Cardiac septum (tissue), 1 donor: ENCODE measurements at places on chromosomes 2 and 18.
A peak's percentile ranks its signal among the peaks of the same experiment; 100 is the strongest.

GRCh38 chr18:33821503-33821902, 243.5 kb downstream of the ASXL3 start:
- DNase-seq, result no peak

- DNase-seq, result no peak
These were observed 131.2 kb downstream of the TMEM18 start for GRCh38 chr2:545711-546650.

- no peak for DNase-seq
These were observed 52.5 kb downstream of the AQP4 start for GRCh38 chr18:26813043-26813442.

- no peak for DNase-seq
These were observed 9.3 kb downstream of the POLI start for GRCh38 chr18:54278615-54279014.

DNA sequence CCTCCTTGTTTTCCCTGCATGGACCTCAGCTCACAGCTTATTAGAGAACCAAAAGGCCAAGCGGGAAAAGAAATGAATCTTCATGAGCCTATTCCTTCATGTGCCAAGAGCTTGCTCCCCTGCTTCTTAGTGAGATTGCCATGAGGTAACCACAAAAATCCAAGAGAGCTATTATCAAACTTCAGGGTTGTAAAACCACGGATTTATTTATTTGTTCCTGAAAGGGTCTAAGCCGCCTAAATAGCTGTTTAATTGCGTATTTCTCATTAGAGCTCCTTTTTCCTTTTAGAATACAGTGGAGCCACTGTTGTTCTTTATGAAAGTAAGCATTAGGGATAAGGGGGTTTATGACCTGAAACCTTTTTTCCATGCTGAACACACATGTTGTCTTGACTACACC, 58.0 kb downstream of the SRD5A2 start:
- DNase-seq, result no peak

DNA sequence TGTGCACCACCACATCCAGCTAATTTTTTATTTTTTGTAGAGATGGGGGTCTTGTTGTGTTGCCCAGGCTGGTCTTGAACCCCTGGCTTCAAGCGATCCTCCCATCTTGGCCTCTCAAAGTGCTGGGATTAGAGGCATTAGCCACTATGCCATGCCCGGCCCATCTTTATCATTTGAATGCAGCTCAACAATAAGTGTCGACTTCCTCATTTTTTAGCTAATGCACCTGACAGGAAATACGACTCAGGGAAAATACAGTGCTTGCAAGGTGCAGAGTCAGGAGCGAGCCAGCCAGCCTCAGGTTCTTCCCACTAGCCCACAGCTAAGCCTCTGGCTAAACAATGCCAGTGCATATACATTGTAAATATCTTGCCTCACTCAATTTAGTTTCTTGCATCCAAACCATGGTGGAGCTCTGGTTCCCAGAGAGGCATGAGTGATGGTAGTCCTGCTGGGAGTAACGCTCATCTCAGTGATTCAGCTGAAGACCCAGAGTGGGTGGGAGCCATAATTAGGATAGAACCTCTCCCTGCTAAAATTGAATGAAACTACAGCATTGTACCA, 135.0 kb downstream of the TGIF1 start:
- no peak for DNase-seq

GRCh38 chr2:67702284-67702683, 305.2 kb downstream of the ETAA1 start:
- DNase-seq, result no peak

DNA sequence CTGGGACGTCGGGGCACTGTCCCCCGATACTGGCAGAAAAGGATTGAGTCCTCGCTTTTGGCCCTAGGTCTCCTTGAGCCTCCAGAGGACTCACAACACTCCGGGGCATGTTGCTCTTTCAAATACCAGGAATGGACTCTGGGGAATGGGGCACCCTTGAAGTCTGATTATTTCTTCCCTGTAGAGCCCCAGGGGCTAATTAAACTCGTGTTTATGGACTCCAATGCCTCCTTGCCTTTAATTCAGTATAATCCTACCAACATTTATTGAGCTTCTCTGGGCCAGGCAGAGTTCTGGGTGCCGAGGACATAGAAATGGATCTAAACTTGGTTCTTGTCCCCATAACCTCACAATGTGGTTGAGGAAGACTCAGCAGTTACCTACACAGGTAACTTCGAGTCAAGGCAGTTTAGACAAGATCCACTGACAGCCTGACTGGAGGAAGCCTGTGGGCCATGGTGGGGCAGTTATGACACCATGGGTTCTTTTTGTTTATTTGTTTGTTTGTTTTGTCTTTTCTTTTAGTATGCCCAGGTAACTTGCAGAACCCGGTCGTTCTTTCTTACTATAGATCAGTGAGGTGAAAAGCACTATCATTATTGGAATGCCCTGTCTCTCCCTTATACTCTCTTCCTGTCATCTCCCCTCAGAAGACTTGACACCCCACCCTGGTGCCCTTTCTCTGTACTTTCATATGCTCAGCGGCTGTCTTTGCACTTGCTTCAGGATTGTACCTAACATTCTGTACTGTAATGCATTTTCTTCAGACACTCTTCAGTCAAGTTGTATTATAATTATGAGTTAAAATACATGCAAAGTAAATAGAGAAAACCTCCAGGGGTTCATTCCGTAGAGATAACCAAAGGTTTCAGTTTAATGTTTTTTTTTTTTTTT, 3.2 kb downstream of the CFLAR start:
- DNase-seq, result no peak

DNA sequence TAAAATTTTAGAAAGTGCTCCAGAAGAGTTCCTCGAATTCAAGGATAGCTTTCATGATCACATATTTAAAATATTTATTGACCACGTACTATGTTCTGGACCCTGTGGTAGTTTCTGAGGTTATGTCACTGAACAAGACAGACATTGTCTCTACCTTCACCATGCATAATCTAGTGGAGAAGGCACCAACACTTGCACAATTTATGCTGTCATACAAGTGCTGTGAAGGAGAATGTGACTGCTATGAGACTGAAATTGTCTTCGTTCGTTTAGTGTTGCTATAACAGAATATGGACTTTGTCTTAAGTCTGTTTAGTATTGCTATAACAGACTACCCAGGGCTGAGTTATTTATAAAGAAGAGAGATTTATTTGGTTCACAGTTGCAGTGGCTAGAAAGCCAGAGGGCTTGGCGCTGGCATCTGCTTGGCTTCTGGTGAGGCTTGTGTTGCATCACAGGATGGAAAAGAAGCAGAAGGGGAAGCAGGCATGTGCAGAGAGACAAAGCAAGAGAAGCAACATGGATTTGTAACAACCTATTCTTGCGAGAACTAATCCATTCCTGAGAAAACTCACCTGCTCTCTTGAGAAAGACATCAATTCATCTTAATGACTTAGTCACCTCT, 50.0 kb upstream of the RFX8 start:
- DNase-seq, result no peak

- DNase-seq, result no peak
These were observed 75.5 kb upstream of the FRZB start for GRCh38 chr2:182941919-182942318.

DNA sequence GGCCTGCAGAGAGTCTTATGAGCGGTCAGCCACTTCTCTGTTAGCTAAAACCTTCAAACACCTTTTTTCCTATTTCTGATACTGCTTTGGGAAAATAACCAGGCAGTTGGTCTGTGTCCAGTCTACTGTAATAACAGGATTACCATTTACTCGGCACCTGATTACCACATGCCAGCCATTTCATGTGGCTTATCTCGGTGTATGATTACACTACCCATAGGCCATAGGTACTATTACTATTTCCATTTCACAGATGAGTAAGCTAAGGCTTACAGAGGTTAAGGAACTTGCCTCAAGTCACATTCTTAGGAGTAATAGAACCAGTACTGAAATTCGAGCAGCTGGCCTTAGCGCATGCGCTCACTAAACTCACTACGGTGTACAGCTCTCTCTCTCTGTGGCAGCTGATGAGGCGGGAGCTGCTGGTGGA, 147.2 kb upstream of the L3MBTL4 start:
- DNase-seq, result no peak

- DNase-seq, result no peak
These were observed 250.0 kb downstream of the SMAD2 start for GRCh38 chr18:47680488-47680887.

GRCh38 chr2:233412405-233412804, 58.1 kb downstream of the DGKD start:
- DNase-seq, result no peak

- no peak for DNase-seq
These were observed 20.8 kb downstream of the TNFRSF11A start for GRCh38 chr18:62345909-62346308.

GRCh38 chr2:8402222-8402621, 279.6 kb upstream of the ID2 start:
- no peak for DNase-seq

DNA sequence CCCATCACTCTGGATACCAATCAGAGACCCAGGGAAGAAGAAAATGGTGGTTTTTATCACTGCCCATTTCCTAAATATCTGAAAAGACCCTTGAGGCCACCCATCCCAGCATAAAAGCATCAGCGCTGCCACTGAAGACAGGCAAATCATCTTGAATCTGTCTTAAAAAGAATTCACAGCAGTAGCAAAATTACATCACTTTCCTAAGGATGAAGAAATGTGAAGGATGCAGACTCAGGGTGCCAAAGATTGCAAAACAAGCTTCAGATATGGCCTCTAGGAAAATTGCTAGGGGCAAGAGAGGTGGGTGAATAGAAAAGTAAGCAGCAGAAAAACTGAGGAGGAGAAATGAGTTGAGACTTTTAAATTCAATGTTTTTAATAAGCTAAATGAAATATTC, 70.0 kb downstream of the SLC25A12 start:
- DNase-seq, result no peak

- DNase-seq, result no peak
These were observed 62.7 kb upstream of the ARL4C start for GRCh38 chr2:234559609-234560008.

DNA sequence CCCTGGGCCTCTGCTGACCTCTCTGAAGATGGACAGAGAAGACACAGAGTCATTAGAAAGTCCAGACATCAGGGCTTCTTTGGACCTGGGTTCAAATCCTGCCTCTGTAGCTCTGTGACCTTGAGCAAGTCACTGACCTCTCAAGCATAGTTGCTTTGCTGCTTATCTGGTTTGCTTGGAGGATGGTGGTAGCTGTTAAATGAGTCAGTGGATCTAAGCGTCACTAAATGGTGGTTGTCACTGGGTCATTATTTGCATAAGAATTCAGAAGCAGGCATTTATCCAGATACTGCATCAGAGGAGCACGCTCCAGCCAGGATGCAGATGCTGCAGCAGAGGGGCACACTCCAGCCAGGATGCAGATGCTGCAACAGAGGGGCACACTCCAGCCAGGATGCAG, 229.2 kb downstream of the GLI2 start:
- no peak for DNase-seq

GRCh38 chr2:43637030-43637803, at the start of gene PLEKHH2:
TSS of gene PLEKHH2 (plus strand) at chr2:43637260. CDS start at chr2:43644674, 7,414 bp downstream.
- peak; percentile 93 for DNase-seq

GRCh38 chr18:79389689-79390088, 6.0 kb upstream of the NFATC1 start:
- DNase-seq, result no peak

- no peak for DNase-seq
These were observed 78.4 kb downstream of the NCKAP5 start for GRCh38 chr2:133489641-133490410.

GRCh38 chr2:42918041-42918440, 125.7 kb upstream of the HAAO start:
- peak; percentile 51 for DNase-seq

DNA sequence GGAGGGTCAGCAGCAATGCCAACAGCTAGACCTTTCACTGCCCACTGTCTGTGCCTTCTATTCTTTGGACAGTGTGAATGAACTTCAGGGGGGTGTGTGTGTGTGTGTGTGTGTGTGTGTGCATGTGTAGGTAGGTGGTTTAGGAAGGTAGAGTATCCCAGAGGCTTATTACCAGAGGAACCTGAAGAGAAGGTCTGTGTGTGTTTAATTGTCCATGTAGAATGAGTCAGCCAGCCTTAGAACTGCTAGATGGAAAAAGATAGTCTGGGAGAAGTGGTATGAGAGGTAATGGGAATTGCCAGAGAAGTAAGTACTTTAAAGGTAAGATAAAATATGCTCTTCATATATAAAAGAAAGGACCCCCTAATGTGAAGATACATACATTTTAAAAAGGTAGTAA, 522.2 kb downstream of the PIK3C3 start:
- DNase-seq, result no peak

GRCh38 chr2:238166391-238167343, 7.9 kb downstream of the ERFE start:
- peak; percentile 71 for DNase-seq

DNA sequence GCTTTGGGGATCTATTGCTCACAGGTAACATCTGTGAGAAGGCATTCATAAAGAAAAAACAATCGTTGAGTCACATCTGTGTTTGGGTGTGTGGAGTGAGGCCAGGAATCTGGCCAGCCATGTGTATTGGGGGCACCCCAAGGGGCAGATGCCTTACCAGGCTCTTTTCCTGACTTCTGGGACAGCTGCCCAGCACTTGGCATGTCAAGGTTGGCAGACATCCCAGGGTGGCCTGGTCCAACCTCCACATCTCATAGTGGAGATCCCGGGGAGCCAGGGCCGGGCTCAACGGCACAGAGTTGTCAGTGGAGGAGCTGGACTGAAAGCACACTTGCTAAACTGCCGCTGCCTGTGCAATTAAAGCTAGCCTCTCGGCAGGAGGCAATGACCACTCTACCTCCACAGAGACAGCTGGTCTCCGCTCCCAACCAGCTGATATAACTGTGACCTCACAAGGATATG, 75.3 kb upstream of the MGAT4A start:
- peak; percentile 92 for DNase-seq

DNA sequence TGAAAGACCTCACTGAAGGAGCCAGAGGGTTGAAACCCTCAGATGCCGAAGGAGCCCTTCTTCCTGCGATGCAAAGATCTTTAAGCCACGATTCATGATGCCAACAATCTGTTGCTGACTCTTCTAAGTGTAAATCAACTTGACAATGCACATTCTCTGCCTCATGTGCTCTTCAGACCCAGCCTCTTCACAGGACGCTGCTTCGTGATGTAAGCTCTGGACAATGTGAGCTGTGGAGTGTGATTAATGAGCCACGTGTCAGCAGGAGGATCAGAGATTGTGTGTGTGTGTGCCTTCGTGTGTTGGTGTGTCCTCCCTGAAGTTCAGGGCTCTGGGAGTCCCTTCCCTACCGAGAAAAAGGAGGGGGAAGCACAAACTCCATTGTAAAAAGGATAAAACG, 26.5 kb upstream of the TWIST2 start:
- DNase-seq, result no peak

- no peak for DNase-seq
These were observed 37.8 kb downstream of the COMMD1 start for GRCh38 chr2:61943251-61943650.

GRCh38 chr2:191453761-191454160, 208.6 kb downstream of the MYO1B start:
- DNase-seq, result no peak

DNA sequence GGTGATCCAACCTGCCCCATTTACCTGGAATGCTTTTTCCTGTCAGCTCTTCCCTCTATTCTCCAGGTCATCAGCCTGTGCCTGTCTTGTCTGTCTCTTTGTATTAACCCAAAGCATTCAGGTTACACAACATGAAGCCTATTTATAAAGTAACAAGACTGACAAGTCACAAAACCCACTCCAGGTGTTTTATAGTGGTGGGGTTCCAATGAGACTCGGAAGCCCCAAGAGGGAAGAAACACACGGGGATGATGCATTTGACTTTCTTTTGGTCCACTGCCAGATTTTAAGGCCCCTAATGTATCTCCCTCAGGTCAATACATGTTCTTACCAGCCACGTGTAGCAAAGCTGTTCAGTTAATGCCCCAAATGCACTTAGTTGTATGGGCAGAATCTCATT, 27.5 kb downstream of the TGFA start:
- no peak for DNase-seq

GRCh38 chr2:109387221-109387735, 226.5 kb downstream of the SEPTIN10 start:
- no peak for DNase-seq
